ENCODE measurements at places on chromosomes 11 and 22. TPM values are rescaled to one million over a fixed set of nuclear protein-coding genes. Genes with fewer than 3 reads are reported as not detected.
A peak's percentile ranks its signal among the peaks of the same experiment; 100 is the strongest.

Gene P2RY2
- 0.50 TPM for polyA plus RNA-seq

Gene OR52B6
- polyA plus RNA-seq: not detected

Gene TSSK2
- polyA plus RNA-seq: 0.50 TPM

Gene CRYBB2
- polyA plus RNA-seq: not detected

Gene OVOL1
- 0.28 TPM for polyA plus RNA-seq

Gene FADS1
- polyA plus RNA-seq: 11.8 TPM

Gene EEF1G
- 1,857 TPM for polyA plus RNA-seq

- no peak for DNase-seq
These were observed 45.5 kb downstream of the PKNOX2 start for GRCh38 chr11:125210066-125210465.

DNA sequence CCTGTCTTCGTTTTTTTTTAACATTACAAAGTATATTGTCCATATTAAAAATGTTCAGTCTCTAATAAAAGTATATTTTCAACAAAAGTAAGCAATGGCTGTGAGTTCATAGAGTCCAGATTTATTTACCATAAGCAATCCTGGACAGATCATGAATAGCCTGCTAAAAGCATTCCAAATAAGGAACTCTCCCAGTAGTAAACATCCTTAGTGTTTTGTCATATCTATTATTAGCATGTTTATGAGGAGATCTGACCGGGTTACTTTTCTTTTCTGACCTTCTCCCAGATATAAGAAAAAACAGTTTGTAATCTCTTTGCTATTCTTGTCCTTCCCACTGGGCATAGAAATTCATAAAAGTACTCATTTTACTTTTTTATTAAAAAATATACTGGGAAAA is 403.9 kb upstream of the ANO3 start:
- no peak for DNase-seq

GRCh38 chr11:92765965-92766371 is 203.5 kb upstream of the MTNR1B start:
- no peak for DNase-seq

GRCh38 chr11:6640036-6640984 is 15.3 kb downstream of the DCHS1 start:
- no peak for DNase-seq

DNA sequence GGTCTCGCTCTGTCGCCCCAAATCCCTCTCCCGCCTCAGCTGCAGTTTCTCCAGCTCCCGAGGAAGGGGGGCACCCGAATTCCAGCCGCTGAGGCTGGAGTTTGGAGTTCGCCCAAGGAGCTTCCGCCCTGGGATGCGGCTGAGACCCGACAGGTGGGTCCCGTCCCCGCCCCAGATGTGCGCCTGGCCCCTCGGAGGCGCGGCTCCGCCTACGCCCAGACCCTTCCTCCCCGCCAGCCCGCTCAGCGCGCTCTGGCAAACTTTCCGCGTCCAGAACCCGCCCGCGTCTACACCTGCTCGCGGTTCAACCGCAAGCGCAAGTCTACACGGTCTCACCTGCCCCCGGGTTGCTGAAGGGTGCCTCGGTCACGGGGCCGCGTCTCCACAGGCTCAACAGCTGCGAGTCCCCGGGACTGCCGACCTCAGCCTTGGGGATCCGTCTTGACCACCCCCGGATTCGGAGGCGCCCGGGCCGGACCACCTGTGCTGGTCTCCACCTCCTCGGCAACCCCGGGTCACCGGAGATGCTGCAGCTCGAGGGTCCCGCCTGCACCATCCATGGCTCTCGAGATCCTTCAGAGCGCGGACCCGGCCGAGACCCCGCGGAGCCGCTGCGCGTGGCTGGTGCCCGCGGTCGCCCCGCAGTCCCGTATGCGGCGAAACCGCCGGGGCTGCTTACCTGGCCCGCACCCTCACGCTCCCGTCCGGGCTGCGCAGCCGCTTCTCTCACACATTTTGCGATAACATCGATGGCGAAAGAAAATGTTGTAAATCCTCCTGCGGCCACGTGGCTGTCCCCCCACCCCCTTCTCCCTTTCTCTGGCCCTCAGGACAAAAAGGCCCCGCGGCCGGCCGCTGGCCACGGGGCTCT is 63.6 kb downstream of the NFAM1 start:
- DNase-seq: no peak

DNA sequence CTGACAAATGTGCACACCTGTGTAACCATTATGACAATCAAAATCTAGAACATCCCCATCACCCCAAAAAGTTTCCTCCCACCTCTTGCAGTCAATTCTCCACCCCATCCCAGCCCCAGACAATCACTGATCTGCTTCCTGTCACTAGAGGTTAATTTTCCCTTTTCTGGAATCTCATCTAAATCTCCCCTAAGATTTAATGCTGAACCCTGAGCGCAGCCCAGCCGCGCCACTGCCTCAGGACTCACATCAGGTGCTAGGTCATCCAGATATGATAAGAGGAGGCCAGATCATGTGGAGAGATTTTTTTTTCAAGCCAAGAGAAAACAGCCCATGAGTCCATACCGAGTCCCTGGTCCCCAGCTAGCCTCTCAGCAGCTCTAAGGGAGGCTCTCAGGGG is 4.3 kb upstream of the TMPRSS13 start:
- DNase-seq: no peak

DNA sequence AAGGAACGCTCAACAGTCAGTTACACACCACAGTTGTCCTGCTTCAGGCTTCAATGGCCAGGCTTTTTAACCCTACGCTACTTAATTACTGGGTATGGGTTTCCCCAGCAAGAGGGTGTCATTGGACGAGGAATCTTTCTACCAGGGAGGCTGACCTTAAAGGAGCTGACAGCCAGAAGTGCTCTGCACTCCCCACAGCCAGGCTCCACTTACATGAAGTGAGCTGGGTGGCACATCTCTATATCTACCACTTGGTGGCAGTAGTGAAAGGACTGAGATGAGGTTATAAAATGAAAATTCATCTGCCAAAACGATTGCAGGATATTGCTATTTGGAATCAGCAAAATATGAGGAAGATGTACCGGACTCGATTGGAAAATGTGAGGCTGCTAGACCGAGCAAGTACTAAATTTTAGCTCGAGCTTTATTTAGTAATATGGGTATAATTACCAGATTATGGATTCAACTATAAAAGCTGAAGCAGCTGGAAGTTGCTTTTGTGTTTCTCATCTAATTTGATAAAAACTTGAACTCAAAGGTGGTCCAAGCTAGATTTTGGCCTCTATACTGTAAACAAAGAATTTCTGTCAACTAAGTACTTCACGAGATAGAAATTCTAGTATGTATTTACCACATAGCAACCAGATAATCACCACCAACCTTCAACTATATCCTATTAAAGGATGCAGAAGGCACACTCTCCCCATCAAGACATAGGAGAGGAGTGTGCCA is 53.9 kb upstream of the CEP126 start:
- DNase-seq: no peak

- no peak for DNase-seq
These were observed 33.7 kb upstream of the TH start for GRCh38 chr11:2205214-2205720.

DNA sequence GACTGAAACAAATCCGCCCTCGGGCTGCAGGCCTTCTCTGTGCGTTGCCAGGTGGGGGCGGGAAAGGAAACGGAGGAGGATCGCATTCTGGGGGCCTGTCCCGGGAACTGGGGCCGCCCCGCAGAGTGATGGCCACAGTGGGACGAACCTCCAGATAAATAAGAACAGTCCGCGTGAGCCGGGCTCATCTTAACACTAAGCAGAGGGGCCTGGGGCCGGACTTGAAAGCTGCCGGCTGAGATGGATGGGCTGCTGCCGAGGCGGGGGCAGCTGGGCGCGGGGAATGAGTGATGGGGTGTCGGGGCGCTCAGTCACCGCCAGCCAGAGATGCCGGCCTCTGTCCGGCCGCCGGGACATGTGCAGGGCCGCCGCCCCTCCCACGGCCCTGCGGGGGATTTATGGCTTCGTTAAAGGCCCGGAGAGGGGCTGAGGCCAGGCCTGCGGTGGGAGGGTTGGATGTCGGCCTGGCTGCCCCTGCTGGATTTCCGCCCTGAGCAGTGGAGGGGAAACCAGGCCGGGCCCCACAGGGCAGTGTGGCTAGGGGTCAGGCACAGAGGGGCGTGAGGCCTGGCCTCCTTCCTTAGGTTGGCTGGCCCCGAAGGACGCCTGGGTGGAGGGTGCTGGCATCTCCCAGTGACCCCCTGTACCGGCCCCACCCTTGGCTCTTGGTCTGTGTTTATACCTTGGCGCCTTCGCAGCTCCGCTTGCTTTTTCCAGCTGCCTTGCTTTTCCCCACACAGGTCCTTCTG is 45.3 kb upstream of the CD82 start:
- peak; percentile 76 for DNase-seq

DNA sequence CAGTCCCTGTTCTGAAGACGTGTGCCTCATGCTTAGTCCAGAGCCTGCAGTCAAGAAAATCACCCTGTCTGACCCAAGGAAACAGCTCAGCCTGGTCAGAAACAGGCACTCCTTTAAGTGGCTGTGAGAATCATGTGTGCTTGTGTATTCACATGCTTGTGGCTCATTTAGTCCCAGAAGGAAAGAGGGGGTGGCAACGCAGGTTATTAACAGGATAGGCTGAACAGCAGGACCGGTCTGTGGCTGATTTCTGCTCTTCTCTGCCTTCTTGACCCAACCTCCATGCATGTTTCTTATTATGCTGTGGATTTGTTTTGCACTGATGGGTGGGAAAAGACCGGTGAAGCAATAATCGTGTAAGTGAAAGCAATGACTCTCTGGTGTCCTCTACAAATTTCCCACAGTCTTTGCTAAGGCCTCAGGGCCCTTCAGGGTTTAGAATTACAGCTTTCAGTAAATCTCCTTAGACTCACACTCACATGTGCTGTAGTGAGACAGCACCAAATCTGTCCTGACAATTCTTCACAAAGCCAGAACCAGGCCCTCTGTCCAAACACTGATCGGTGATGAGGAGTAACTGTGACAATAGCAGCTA is 288.1 kb downstream of the ETS1 start:
- DNase-seq: no peak

DNA sequence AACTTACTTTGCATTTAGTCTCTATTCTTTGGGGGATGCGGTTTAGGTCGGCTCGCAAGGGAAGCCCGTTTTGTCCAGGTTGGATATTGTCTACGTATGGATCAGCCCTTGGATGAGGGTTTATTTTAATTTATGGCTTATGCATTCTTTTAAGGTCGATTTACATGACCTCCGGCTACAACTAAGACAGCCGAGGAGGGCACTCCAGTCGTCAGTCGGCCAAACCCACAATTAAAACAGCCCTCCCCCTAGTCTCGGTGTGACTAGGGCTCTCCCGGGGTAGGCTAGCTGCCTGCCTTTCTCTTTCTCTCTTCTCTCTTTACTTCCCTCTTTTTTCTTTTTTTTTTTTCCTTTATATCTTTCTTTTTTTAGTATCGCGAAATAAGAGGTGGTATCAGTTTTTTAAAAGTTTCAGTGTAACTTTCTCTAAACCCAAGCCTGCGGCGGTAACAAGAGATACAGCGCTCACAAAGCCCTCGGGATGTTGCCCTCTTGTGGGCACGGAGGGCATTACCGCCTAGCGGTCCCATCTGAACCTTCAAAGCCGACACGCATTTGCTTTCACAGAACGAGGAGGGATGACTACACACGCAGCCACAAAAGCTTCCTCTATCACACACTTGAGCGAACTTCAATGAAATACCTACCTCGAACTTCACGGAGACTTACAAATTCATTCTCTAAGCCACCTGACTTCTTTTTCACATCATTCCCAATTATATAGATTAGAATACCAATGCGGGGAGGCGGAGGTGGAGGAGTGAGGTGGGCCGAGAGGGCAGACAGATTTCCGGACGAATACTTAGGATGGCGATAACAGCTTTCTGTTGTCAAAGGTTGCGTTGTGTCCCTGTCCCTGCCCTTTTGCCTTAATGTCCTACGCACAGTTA is 132.3 kb upstream of the C11orf58 start:
- peak; percentile 95 for DNase-seq

All from aorta (tissue), 5 donors.